Fibroblast of skin of left quadriceps (primary cell): ENCODE measurements at places on chromosomes 2 and 18.

DNA sequence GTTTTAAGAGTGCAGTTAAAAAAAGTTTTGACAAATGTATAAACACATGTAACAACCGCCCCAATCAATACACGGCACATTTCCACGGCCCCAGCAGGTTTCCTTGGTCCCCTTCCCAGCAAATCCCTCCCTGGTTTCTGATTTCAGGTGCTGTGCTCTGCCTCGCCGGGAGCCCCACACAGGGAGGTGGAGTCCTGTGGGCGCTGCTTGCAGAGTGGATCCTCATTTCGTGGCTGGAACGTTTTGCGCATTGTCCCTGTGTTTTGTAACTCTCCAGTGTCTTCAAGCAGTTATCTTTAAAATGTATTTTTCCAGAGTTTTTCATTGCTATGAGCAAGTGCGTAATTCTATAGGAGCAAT, 124.8 kb downstream of the GALR1 start:
- no peak for DNase-seq

DNA sequence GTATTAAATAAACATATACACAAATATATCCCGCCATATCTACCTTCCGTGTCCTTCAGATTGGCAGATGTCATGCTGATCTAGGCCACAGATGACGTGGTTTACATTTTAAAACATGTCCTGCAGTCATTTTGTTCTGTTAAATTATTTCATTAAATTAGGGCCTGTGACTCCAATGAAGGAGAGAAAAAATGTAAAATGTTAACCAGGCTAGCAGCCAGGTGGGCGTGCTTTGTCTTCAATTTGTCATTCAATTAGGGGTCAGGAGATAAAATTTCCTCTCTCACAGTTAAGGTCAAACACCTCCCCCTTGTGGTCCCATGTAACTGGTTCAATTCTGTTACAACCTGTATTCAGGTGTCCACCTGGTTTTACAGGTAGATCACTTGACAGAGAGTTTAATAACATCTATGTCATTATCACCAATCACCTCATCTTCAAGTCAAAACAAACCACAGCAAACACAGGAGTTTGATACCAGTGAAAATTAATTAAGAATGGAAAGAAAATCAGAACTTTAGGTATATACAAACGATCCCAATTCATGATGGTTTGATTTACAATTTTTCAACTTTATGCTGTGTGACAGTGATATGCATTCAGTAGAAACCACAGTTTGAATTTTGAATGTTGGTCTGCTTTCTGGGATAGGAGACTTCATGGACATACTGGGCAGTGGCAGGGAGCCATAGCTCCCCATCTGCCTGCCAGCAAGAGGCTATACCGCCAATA, 339.4 kb downstream of the CMPK2 start:
- no peak for DNase-seq

GRCh38 chr18:24791751-24792545, 331.5 kb downstream of the HRH4 start:
- DNase-seq, result no peak

DNA sequence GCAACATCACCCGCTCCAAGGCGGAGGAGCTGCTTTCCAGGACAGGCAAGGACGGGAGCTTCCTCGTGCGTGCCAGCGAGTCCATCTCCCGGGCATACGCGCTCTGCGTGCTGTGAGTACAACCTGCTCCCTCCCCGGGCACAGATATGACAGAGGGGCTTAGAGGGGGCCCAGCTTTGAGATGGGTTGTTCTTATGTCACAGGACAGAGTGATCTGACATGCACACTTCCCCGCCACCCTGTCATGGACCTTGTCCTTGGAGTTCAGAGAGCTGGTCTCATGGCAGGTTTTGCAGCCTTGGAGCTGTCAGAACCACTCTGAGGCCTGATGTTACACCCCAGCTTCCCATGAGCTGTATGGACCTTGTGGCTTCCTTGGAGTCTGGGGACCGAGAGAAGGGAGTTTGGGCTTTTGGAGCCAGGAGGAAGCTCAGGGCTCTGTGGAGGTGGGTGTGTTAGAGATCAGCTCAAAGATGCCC, 398 bp downstream of the INPP5D start:
- no peak for DNase-seq

DNA sequence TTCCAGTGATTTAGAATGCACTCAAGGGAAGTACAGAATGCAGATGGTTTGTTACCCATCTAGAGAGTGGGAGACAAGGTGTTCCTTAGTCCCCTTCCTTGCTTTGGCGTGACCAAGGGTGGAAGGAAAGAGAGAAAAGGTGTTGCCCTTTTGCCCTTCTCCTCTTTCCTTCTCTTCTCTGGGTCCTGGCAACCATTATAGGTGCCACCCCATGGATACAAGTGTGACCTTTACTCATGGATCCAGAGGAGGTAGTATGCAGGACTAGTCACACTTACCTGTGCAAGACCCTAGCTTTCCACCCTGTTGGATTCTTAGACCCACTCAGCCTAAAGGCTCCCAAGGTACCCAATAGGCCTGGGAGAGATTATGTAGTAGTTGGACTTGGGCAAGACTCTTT, 11.6 kb upstream of the RBFA start:
- DNase-seq, result no peak

- DNase-seq, result no peak
Observed at GRCh38 chr2:216909541-216910210, 49.8 kb upstream of the TNP1 start.

GRCh38 chr2:120919771-120920453, 184.2 kb downstream of the GLI2 start:
- no peak for DNase-seq
